ENCODE measurements at places on chromosomes 3 and 15.
A peak's percentile ranks its signal among the peaks of the same experiment; 100 is the strongest.

GRCh38 chr3:155938409-155938808 is 68.0 kb downstream of the GMPS start:
- no peak for DNase-seq

DNA sequence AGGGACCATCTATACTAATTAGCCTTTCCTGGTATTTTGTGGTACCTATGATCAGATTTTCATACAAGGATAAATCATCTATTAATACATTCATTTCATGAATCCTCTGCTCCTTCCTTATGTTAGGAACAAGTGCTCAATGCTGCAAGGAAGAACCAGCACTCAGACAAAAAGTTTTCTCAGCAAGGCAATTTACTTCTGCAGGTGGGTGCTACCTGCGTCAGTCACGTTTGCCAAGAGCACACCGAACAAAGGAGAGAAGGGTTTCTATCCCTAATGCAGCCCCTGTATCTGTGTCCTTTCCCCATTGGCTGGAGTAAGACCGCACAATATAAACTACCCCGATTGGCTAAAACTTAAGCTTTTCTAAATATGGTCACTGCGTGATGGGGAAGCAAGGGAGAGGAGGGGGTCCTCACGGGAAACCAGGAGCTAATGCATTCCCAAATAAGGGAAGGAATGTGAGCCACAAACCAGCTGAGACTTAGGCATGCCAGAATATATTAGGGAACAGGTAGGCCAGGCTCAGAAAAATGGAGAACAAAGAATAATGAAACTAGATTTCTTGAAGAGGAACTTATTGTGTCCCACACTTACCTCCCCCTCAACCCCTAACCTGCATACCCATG is 76.5 kb downstream of the AQR start:
- no peak for DNase-seq

DNA sequence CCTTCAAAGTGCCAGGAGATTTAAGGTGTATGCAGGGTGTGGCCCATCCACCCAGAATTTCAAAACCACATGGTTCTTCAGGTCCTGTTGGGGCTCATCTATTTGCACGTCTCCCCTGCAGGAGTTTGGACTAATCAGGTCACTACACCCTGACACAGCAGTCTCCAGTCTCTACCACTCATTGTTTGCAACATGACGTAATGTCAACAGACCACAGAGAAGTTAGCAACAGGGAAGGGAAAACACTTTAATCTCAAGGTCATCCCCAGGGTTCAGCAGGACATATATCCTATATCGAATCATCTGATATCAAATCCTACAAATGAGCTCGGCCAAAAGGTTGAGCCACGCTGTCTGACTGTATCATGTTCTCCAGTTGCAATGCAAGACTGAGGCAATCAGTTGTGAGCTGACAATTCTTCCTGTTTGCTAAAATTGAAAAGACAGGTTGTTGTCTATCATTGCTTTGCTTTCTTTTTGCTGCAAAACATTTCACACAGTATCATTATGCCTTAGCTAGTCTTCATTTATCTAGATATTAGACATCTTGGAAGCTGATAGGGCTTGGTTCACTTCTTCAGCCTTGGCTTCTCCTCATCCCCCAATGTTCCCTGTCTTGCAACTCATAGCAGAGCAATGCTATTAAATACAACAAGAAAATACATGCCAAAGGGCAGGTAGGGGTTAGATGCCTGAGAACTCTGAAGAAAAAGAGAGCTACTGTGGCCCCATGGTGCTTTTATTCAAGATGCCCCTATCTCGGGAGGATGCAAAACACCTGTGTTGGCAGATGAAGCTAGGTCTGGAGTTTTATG is 13.4 kb upstream of the LEKR1 start:
- no peak for DNase-seq

DNA sequence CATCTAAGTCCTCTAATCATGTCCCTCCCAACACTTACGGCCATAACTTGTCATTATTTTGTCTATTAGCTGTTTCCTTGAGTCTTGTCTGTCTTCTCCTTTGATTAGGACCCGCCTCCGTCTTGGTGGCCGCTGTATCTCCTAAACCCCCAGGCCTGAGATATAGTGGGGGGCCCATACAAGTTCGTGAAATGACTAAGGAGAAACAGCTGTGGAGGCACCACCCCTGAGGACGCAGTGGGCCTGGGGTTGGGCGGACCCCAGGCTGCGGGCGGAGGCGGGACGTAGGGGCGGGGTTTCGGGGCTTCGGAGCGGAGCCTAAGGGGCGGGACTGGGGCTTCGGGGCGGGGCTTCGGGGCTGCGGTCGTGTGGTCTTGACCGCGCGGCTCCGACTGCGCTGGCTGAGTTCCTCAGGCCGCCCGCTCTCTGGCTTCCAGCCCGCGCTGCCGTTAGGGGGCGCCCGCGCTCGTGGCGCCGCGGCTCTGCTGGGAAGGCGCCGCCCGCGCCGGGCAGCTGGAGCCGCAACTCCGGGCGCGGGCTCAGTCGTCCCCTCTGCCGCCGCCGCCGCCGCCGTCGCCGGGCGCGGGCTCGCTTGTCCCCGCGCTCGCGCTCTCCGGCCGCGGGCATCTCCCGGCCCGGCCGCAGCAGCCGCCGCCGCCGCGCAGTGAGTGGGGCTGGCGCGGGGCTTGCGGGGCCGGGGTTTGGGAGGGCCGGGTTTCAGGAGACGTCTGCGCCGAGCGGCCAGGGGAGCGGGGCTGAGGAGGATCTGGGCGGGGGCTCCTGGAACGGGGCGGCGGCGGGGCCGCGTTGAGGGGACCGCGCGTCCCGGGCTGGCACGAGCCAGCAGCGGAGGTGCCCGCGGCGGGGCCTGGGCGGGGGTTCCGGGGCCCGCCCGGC is at the start of gene KCTD6:
TSS of gene KCTD6 (plus strand) at position 591 of the 897 bp plus-strand sequence. CDS start 6,660 bp downstream, outside the sequence.
- DNase-seq, result peak; percentile 76

DNA sequence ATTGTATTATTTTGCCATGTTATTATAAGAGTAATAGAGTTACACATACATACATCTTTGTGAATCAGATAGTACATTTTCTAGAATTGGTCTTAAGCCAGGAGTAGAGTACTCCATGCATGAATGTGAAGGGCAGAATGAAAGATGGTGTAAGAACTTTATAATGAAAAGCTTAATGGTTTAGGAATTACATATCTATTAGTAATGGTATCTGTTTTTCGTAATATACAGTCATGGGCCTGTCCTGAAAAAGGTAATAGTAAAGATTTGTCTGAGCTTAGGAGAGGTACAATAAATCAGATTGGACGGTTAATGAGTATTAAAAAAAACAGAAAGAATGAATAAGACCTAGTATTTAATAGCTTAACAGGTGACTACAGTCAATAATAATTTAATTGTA is 118.2 kb upstream of the PRTG start:
- DNase-seq, result no peak

Measured in stimulated activated CD4-positive, alpha-beta T cell treated with anti-CD3 and anti-CD28 coated beads, TNF-alpha, amount 100 ng/mL, for 4 hours (primary cell).